ENCODE measurements at places on chromosomes 2 and 18.

DNA sequence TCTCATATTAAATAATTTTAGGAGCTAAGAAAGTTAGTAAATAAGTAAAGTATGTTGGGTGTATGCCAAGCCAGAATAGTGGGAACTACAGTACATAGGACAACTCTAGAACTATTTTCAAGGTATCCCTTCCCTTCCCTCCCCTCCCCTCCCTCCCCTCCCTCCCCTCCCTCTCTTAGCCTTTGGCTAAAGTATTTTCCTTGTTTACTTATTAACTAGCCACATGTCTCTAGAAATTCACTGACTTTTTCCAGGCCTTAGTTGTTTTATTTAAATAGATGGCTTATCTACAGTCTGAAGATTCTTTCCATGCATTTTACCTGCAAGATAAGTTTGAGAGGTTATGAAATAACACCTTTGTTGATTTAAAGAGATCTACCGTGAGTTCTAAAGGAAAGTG, 402.1 kb downstream of the PARD3B start:
- no peak for DNase-seq

- DNase-seq = no peak
Observed at GRCh38 chr2:103669531-103669930, 907.7 kb downstream of the TMEM182 start.

- DNase-seq = peak; percentile 59
Observed at GRCh38 chr2:60512641-60513040, 40.8 kb downstream of the BCL11A start.

- peak; percentile 96 for DNase-seq
Observed at GRCh38 chr18:63312737-63313395, 6.7 kb downstream of the BCL2 start.

DNA sequence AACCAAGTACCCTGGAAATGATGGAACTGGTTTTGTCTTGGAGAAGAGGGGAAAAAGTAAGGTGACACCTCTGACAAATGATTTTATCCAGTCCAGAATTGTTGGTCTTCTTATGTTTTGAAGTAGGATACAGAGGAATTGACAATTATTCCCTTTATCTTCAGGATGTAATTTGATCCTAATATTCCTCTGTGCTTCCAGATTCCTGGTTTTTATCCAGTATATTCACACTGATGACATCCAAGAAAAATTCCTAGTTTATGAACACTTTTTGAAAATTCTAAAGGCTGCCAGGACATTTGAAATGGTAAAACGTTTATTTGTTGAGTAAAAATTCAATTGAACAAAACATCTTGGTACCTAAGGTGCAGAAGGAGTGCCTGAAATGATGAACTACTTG, 22.2 kb upstream of the ETAA1 start:
- no peak for DNase-seq

GRCh38 chr18:46268671-46269070, 164.5 kb downstream of the HAUS1 start:
- no peak for DNase-seq

DNA sequence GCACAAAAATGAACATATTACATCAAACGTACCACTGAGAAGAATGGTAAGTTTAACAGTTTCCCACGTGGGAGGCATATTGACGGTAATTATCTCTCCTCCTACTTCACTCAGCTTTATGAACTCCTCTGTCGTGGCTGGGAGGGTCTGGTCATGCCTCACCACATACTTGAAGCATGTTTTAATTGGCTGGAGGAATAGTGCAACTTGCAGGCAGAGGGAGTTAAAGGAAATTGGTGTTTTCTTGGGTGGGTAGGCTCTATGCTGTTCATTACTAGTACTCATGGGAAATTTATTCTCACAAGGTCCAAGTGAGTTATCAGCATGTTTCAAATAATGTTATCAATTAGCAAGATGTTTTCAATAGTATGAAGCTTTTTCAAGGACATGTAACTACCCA, 767.0 kb downstream of the PLCL1 start:
- no peak for DNase-seq

DNA sequence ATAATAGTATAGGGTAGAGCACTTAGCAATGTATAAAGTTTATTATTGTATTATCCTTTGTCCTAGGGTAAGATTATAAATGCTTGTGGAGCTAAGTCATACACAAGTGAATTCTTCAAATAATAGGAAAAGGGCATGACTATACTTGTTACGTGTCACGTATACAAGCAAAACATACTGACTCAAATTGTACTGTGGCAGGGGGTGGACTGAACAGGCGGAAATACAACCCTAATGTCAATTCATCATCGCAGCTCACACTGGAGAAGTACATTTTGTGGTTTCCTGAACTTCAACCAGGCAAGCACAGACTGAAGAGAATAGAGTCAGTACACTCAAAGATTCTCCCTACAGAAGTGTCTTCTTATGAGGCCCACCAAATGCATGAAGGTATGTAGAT, 201.0 kb downstream of the MBD2 start:
- DNase-seq = peak; percentile 1

DNA sequence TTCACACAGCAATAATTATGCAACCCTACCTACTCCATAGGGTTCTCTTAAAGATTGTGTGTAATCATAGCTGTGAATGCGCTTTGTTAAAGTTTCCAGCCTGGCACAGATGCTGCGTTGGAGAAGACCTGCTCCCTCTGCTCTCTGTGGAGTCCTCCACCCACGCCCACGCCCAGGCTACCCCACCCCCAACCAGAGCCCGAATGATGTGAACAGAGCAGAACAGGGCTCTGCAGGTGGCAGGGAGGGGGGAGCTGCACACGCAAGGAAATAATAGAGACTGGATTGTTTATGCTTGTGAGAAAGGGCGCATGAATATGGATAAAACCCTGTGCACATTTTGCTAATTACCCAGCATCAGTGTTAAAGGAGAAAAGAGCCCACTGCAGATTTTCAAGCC, 447.5 kb downstream of the BCL11A start:
- DNase-seq = no peak

DNA sequence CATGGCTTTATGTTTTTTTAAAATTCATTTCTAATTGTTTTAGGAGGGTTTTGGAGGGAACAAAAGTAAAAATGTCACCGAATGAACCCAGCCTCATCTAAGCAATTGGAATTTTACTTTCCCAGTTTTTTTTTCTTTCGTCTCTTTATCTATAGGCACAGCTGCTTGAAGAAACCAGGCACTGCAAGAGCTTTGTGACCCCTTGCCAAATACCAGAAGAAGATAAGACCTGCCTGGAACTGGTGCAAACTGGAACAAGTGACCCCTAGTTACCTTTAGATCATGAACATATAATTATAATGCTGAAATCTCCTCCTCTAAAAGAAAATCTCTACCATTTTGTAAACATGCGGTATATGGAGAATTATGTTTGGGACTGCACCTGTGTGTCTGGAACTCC, 100.9 kb downstream of the TSN start:
- peak; percentile 28 for DNase-seq

- DNase-seq = peak; percentile 55
Observed at GRCh38 chr2:189579585-189580186, 900 bp downstream of the SLC40A1 start.

DNA sequence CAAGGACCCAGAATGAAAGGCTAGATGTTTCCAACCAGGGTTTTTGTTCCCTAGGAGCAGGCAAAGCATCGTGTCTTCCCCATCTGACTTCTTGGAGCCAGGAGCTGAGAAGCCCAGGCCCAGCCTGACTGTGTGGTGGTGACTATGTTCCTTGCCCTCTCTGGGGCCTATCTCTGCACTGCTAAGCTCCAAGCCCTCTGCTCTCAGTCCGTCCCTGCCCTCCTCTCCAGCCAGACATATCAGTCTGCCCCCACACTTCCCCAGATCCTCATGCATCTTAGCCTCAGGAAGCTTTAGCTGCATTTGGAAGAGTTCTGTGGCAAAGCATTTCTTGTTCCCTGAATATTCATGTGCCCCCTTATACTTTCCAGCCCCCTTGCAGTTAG, 196.6 kb downstream of the CYP26B1 start:
- DNase-seq = no peak

DNA sequence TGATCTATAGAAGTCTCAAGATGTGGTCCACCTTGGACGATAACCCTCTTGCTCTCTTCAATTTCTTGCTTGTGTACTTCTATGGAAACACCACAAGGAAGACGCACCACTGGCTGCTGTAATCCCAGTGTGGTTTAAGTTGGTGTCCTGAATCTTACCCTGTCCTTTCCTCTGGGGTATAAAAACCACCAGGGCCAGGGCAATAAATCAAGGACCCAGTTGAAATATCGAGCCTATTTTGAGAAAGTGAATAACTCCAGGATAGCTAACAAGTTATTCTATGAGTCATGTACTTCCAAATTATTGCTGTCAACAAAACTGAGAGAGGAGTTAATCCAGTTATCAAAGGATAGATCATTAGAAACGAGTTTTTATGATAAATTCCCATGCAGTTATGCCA, 137.0 kb downstream of the RND3 start:
- no peak for DNase-seq

- no peak for DNase-seq
Observed at GRCh38 chr18:25133879-25134278, 218.1 kb downstream of the ZNF521 start.

DNA sequence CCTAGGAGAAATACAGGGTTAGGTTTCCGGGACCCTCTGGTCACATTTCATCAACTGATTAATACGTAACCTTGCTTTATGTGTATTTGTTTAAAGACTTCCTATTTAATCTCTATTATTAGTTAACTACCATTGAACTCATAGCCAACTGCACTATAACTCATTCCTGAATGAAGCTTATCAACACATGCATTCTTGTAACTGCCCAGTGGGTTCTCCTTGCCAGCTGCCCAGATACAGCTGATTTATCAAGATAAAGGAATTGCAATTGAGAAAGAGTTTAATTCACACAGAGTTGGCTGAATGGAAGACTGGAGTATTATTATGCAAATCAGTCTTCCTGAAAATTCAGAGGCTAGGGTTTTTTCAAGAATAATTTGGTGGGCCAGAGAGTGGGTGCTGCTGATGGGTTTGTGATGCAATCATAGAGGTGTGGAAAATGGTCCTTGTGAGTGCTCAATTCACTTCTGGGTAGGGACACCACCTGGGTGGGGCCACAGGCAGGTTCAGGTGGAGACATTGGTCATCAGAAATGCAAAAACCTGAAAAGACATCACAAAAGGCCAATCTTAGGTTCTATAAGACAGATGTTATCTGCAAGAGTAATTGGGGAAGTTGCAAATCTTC, 21.1 kb upstream of the NOSTRIN start:
- no peak for DNase-seq

DNA sequence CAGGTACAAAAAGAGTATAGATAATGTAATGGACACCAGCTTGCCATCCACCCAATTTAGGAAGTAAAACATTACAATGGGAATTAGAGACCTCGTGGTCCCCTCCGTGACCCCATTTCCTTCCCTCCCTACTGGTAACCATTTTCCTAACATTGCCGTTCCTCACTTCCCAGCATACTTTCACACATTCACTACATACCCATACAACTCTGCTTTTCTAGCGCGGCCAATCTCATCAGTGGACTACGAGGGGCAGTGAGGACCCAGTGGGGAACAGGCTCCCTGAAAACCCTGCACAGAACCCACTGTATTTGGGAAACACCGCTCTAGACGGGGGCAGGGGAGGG, 1.1 kb downstream of the ENOSF1 start:
- DNase-seq = no peak

Measured in umbilical cord (tissue), 2 donors.